Hippocampal formation (tissue), 2 donors: ENCODE measurements at places on chromosomes 2 and 18.

- no peak for DNase-seq
Observed at GRCh38 chr2:124875627-124876244, 850.6 kb downstream of the CNTNAP5 start.

GRCh38 chr2:175864137-175864850 is 137.8 kb downstream of the LNPK start:
- DNase-seq, result no peak

GRCh38 chr18:407191-407590 is 93.3 kb downstream of the COLEC12 start:
- no peak for DNase-seq

- no peak for DNase-seq
Observed at GRCh38 chr18:27855486-27855885, 321.4 kb downstream of the CDH2 start.

- DNase-seq, result no peak
Observed at GRCh38 chr2:161250864-161251436, 57.3 kb upstream of the PSMD14 start.
